Pons (tissue), 1 donor: ENCODE measurements at places on chromosomes 16 and 17.

- no peak for DNase-seq
Measured at GRCh38 chr16:10300905-10301304, 85.0 kb upstream of the ATF7IP2 start.

GRCh38 chr17:49016775-49017463, 19.7 kb downstream of the IGF2BP1 start:
- DNase-seq: no peak

GRCh38 chr17:19742495-19742894, 5.6 kb downstream of the ALDH3A1 start:
- DNase-seq: no peak

GRCh38 chr16:20740007-20740883, 1.4 kb downstream of the THUMPD1 start:
- DNase-seq: no peak

DNA sequence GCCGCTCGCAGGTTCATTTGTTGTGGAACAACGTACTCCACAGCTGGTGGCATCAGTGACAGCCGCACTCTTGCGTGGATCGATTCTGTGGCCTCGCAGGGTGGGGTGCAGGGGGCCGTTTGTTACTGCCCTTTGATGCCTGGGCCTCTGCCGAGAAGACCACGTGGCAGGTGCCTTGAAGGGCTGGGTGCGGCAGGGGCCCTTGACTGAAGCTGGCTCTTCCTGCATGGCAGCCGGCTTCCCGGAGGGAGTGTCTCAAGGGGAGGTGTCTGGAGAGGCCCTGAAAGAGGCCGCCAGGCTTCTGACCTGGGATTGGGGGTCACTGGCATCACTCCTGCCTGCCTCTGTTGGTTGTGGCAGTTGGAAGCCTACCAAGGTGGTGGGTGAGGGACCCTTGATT, 43.8 kb downstream of the TBCD start:
- DNase-seq: no peak
